ENCODE measurements at places on chromosomes 11 and 22.

DNA sequence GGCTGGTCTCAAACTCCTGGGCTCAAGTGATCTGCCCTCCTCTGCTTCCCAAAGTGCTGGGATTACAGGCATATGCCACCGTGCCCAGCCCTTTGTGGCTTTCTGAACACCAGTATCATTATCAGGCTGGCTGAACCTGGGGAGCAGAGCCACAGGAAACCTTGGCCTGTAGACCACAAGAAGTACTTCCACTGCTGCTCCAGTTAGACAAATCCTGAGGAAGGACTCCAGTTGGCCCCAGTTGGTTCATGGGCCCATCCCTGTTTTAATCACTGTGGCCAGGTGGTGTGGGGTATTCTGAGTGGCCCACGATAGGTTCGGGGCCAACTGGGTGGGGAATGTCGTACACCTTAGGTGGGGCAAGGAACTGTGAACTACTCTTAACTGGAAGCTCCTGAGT lies 5.5 kb upstream of the DUSP18 start:
- DNase-seq = no peak
- H3K27ac ChIP-seq = no peak overlapping the region
- peaks cover 5% of the 10 kb centered on the region for H3K27me3 ChIP-seq
- H3K4me1 ChIP-seq = peaks cover 6% of the 10 kb centered on the region
- no peaks in the 10 kb centered on the region for H3K36me3 ChIP-seq

DNA sequence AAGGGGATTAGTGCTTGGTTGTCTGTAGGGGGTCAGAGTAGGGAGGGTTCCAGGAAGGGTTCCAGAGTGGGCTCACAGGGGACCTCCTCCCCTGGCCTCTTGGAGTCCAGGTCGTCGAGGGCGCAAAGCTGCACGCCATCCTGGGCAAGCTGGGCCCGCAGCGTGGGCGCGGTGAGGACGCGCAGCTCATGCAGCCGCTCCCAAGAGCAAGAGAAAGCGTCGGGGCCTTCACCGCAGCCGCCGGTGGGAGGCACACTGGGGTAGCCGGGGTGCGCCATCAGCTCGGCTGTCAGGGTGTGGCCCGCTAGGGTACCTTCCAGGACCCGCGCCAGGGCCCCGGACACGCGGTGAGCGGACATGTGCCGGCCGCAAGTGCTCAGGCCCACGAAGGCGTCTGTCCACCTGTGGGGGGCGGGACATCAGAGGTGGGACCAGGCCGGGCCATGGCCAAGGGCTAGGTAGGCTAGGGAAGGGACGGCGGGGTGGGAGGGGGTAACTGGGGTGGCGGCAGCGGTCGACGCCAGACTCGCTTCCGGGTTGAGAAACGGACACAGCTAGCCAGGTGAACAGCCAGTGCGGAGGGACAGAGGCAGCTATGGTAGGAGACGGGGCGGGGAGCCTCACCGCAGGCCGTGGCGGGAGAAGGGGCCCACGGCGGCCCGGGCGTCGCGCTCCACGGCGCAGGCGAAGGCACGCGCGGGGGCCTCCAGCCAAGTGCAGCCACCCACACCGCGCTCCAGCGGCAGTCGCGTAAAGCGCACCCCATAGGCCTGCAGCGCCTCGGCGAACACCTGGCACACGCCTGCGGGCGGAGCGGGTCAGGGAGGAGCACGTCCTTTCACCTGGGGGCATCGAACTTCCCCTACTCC lies 1.2 kb downstream of the YDJC start:
- H3K4me1 ChIP-seq = peaks cover 42% of the 10 kb centered on the region
- peak overlapping the region; percentile 89 for H3K4me3 ChIP-seq
- no peak for DNase-seq
- peak overlapping the region; percentile 96 for H3K27ac ChIP-seq
- no peaks in the 10 kb centered on the region for H3K27me3 ChIP-seq
- H3K36me3 ChIP-seq = peaks cover 27% of the 10 kb centered on the region

GRCh38 chr11:129239207-129239606 lies 47.1 kb upstream of the ARHGAP32 start:
- DNase-seq = no peak
- H3K27ac ChIP-seq = no peak overlapping the region
- no peak overlapping the region for H3K4me3 ChIP-seq
- no peaks in the 10 kb centered on the region for H3K27me3 ChIP-seq

GRCh38 chr11:106277484-106277883 lies 200.0 kb downstream of the AASDHPPT start:
- no peaks in the 10 kb centered on the region for H3K36me3 ChIP-seq
- no peaks in the 10 kb centered on the region for H3K4me1 ChIP-seq
- no peak overlapping the region for H3K4me3 ChIP-seq
- no peaks in the 10 kb centered on the region for H3K27me3 ChIP-seq

DNA sequence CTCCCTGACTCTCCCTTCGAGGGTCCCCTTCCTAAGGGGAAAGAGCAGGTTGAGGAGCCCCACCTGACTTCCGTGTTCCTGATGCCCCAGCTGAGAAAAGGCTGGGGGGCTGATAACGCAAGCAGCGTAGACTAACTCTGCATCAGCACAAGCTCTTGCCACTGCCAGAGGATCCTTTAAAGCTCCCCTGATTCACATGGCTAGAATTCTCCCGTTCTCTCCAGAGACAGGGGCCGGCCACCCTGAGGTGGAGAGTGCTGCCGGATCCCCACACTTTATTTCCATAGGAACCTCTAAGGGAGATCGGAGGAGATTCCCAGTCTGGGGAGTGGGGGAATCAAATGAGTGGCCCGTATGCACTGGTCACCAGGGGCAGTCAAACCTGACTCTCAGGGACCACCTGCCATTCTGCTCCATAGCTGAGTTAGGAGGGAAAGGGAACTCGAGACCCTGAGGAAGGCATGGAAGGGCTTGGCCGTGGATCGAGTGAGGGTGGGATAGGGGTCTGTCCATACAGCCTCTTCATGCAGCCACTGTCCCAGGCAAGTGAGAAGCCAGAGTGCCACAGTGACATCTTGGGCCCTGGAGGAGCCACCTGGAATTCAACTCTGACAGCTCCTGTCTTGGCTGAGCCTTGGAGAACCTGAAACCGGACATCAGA lies 1.4 kb upstream of the VSIG10L2 start:
- no peak overlapping the region for H3K27ac ChIP-seq
- H3K4me3 ChIP-seq = no peak overlapping the region
- H3K4me1 ChIP-seq = peaks cover 4% of the 10 kb centered on the region

- H3K4me3 ChIP-seq = no peak overlapping the region
- H3K4me1 ChIP-seq = no peaks in the 10 kb centered on the region
- H3K27ac ChIP-seq = no peak overlapping the region
- no peaks in the 10 kb centered on the region for H3K36me3 ChIP-seq
These were observed 1524.9 kb downstream of the BRD1 start for GRCh38 chr22:48302657-48303368.
